ENCODE measurements at places on chromosomes 3 and 15.
A peak's percentile ranks its signal among the peaks of the same experiment; 100 is the strongest.

GRCh38 chr3:128702391-128702790, 23.6 kb upstream of the RAB7A start:
- DNase-seq = no peak

DNA sequence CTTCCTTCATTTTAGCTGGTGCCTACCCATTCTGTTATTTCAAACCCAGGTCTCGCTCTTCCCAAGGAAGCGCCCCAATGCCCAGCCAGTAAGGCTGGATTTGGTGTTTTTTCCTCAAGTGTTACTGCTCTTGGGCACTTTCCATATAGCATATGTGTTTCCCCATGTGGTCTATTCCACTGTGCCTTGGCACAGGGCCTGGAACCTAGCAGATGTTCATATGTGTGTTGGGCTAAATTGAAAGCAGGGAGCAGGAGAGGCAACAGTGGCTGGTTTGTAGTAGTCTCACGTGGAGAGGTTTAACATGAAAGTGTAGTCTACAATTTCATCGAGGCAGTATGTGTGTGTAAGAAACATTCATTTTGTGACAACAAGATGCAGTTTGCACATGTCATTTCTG, 48.2 kb upstream of the TEX264 start:
- no peak for DNase-seq

DNA sequence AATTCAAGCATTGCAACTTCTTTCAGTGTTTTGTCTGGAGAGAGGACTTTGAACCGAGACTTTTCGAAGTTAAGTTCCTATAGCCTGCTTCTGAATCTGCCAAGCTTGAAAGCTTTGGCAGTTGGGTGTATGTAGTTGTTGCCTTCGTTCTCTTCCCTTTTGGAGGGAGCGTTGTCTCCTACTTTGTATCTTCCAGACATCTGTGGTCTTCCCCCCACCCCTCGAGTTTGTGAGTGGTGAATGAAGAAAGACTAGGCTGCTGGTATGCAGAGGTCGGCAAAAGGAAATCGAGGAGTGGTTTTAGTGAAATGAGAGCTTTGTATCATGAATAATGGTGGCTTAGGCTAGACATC, 1.3 kb downstream of the CTNNB1 start:
- peak; percentile 11 for DNase-seq

- DNase-seq = no peak
These were observed 6.4 kb downstream of the ATP8B4 start for GRCh38 chr15:50112488-50113186.

DNA sequence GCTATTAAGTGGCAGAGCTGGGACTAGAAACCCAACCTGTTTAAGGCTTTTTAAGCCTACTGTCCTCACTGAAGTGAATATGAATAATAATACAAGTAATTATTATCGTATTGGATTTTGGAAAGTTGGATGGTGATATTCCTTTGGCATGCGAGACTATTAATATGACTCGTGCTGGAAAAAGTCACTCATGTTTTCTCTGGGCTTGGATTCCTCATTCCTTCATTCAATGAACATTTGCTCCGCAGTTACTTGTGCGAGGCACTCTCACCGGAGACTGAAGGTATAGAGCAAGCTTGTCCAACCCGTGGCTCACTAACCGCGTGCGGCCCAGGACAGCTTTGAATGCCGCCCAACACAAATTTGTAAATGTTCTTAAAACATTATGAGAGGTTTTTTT, 694 bp downstream of the PLAAT1 start:
- no peak for DNase-seq

- no peak for DNase-seq
These were observed 315.7 kb upstream of the GADL1 start for GRCh38 chr3:31210068-31210645.

DNA sequence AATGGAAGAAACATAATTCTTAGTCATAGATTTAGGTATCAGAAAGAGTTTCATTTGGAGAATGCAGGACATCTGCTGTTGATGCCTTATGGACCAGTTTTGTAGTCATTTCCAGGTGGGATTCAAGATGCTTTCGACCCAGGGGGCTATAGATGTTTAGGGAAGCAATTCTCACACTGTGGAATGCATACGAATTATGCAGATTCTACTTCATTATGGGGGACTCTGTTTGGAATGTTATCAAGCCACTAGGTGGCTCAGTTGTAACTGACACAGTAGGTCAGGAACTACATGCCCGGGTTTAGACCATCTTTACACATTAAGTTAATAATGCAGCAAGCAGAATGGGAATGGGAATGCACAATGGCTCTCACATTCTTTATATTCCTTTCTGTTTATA, 1359.8 kb downstream of the ZPLD1 start:
- DNase-seq = no peak

- no peak for DNase-seq
These were observed 17.1 kb downstream of the SNX1 start for GRCh38 chr15:64112904-64113303.

DNA sequence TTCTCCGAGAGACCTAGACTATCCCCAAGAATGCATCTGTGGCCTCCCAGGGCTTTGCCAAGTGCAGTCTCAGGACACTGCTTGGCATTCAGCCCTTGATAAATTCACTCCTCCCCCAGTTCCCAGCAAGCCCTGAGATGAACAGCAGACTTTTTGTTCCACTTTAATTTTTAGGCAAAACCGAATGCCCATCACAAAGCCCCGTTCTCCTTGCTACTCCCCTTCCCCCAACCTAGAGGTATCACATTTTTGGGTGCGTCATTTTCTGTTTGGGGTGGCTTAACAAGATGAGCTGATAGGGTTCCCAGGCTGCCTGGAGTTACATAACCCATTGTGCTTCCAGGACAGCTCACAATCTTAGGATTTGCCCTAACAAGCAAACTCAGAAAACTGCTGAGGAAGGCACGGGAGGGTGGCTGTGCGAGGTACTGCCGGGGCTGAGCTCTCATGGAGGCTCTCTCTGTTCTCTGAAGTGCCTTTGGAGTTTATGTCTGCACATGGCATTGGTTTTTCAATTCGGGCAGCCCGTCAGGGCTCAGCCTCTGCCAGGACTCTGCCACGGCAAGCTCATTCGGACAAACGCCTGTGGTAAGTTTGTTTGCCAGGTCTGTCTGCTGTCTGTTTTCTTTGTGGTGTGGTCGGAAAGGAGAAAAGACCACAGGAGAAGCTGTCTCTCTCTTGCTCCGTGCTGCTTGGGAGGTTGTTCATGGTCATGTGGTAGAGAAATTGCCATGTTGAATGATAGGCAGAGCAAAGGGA, at the start of gene TRAK1:
Gene TRAK1, plus strand, starts transcription at position 385 of the 759 bp plus-strand sequence. Its CDS starts 113 bp downstream, at position 498.
- DNase-seq = no peak

- DNase-seq = peak; percentile 70
These were observed 96.0 kb downstream of the LRRK1 start for GRCh38 chr15:101014921-101015841.
